ENCODE measurements at places on chromosomes 3 and 15.

DNA sequence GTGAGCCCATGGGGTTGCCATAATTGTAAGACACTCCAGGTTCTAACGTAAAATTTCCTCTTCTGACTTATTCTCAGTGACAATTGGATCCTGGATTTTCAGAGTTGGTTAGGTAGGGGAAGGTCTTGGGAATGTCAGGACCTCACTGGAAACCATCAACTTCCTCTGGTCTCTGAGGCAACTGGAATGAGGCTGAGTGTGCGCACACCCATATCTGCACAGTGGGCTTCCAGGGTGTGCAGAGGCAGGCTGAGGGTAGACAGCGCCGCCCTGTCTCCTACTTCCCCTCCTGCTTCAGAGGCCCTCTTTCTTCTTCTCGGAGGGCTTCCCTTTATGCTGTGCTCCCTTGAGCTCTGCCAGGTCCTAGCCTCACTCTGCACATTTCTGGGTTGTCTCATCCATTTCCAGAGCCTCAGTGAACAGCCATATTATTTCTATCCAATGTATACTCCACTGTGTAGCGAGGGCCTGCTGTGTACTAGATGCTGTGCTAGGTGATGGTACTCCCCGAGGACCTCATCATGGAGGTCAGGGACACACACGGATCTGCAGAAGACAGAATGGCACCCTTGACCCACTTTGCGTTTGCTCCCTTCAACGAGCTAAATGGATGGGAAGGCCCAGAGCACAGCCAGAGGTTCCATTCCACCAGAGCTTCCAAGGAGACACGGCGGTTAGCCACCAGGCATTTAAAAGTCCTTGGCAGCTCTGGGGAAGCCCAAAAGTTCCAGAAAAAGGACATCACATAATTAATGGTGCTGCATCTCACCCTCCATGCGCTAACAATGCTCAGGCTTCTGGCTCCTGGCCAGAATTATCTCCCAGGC, 18.3 kb downstream of the ACAA1 start:
- no peak overlapping the region for H3K4me3 ChIP-seq
- peaks cover 16% of the 10 kb centered on the region for H3K27me3 ChIP-seq
- no peak overlapping the region for H3K27ac ChIP-seq
- H3K4me1 ChIP-seq = peaks cover 10% of the 10 kb centered on the region
- H3K36me3 ChIP-seq = peaks cover 39% of the 10 kb centered on the region

GRCh38 chr15:90716317-90716975, 700 bp upstream of the BLM start:
- no peaks in the 10 kb centered on the region for H3K27me3 ChIP-seq
- H3K4me3 ChIP-seq = peak overlapping the region; percentile 90
- DNase-seq = peak; percentile 41
- no peaks in the 10 kb centered on the region for H3K36me3 ChIP-seq
- H3K4me1 ChIP-seq = peaks cover 3% of the 10 kb centered on the region

GRCh38 chr3:58635371-58636285, 30.9 kb downstream of the FAM3D start:
- no peak overlapping the region for H3K27ac ChIP-seq
- no peak overlapping the region for H3K4me3 ChIP-seq
- H3K4me1 ChIP-seq = peaks cover 6% of the 10 kb centered on the region
- no peaks in the 10 kb centered on the region for H3K36me3 ChIP-seq

GRCh38 chr3:108051005-108051404, 39.8 kb downstream of the CD47 start:
- peaks cover 81% of the 10 kb centered on the region for H3K36me3 ChIP-seq
- no peak overlapping the region for H3K27ac ChIP-seq
- H3K4me1 ChIP-seq = no peaks in the 10 kb centered on the region
- peak; percentile 45 for DNase-seq

DNA sequence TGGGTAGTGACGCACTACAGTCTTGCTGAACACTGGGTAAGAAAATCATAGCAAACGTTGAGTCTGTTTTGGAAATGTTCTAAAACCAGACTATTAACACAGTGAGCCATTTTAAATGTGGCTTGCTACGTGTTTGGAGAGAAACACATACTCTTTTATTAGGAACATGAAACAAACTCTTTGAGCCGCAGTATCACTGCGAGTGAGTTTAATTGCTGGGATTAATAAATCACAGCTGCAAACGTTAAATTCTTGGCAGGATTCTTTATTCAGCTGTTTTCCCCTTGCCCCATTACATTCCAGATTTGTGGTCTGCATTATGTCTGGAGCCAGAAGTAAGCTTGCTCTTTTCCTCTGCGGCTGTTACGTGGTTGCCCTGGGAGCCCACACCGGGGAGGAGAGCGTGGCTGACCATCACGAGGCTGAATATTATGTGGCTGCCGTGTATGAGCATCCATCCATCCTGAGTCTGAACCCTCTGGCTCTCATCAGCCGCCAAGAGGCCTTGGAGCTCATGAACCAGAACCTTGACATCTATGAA, 33.6 kb downstream of the BTD start:
- H3K36me3 ChIP-seq = no peaks in the 10 kb centered on the region
- DNase-seq = peak; percentile 74
- H3K27me3 ChIP-seq = no peaks in the 10 kb centered on the region
- H3K27ac ChIP-seq = peak overlapping the region; percentile 96

Data from mesenchymal stem cell (in vitro differentiated cells and primary cell).